NCI-H510A treated with DMSO at 0.1 percent for 48 hours (cell line): ENCODE measurements at places on chromosomes 16 and 17.

GRCh38 chr17:40265337-40265736 lies 22.3 kb upstream of the CDC6 start:
- no peak for DNase-seq

- DNase-seq = no peak
Observed at GRCh38 chr16:75080205-75081029, 36.2 kb downstream of the LDHD start.

GRCh38 chr17:75087558-75088453 lies at the start of gene SLC16A5:
SLC16A5 (plus strand) TSS chr17:75087954; CDS start chr17:75093637, 5,683 bp downstream.
- DNase-seq = peak; percentile 71

DNA sequence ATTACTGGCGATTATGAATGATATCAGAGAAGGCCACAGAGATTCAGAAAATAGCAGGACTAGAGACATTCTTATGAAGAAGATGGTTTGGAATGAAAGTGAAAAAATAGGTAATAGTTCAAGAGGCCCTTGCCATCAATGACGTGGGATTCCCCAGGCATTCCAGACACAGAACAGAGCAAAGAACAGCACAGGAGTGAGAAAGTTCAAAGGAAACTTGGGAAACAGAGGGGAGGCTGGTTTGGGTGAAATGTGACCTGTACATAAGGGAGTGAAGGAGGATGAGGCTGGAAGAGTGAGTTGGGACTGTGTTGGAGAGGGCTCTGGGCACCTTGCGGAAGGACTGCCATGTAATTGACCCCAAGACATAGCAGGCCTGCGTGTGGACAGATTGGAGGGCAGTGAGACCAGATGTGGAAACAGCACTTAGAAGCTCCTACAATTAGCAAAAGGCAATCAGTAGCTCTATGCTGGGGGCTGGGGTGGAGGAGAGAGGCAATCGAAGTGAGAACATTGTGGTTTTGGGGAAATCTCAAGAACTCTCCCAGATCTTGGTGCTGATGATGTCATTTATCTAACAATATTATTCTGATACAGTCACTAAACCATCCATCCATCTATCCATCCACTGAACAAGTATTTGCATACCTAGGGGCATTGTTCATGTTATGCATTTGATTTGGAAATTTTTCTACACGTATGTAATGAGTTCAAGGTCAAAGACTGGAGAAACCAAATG lies 365.3 kb upstream of the ZFHX3 start:
- no peak for DNase-seq

GRCh38 chr16:82874672-82875071 lies 247.9 kb downstream of the CDH13 start:
- no peak for DNase-seq

DNA sequence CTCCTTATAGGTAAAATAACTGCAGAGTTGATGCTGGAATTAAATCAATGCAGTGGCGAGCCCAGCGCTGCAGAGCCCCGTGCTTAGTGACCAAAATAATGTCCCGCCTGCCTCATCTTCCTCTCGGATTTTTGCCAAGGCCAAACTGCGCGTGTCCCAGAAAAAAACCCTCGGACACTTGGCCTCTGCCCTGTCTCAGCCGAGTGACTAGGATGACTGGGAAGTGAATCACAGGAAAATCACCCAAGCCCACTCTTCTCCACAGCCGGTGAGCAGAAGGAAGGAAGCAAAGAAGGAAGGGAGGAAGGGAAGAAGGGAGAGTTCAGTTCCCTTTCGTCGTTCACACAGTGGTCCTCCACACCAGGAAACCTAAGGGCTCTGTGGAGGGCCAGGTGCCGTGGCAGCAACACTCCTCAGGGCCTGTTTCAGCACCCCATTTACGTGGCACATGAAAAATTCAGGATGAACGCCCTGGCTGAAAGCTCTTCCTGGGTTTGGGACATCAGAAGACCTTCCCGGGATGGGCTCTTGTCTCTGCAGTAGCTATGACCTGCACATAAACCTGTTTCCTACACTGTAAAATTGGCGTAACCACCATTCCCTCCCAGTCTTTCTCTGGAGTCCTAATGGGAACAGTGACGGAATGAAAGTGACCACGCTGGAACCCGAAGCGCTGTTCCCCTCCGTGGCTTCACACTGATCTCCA lies 25.4 kb upstream of the HOXB13 start:
- DNase-seq = no peak

DNA sequence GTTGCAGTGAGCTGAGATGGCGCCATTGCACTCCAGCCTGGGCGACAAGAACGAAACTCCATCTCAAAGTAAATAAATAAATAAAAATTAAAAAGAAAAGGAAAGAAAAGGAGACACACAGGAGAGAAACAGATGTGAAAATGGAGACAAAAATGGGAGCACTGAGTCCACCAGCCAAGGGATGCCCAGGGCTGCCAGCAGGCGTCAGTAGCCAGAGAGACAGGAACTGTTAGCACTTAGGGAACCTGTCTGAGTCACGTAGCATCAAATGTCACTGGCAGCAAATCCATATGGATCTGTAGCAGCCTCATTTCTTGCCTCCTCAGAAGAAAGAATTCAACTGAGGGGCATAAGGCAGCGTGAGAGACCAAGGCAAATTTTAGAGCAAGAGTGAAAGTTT lies 79.7 kb downstream of the CYLD start:
- no peak for DNase-seq

GRCh38 chr16:64132190-64132589 lies 989.7 kb downstream of the CDH11 start:
- no peak for DNase-seq

GRCh38 chr17:49465331-49465903 lies 29.7 kb upstream of the NGFR start:
- no peak for DNase-seq

DNA sequence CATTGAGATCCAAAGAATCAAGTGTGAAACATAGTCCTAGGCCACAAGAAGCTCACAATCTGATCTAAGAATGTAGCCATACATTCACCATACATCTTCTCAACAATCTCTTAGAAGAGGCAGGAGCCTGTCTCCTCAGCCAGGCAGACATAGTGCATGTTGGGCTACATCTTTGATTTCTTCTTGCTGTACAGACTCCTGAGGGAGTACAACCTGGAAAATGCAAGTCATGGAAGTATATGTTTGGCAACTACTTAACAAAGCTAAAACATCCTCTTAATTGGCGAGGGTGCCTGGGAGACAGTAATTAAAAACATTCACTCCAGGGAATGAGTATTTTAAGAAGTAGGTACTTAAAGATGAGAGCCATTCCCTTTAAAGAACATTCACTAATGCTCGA lies 79.2 kb upstream of the NOG start:
- no peak for DNase-seq

DNA sequence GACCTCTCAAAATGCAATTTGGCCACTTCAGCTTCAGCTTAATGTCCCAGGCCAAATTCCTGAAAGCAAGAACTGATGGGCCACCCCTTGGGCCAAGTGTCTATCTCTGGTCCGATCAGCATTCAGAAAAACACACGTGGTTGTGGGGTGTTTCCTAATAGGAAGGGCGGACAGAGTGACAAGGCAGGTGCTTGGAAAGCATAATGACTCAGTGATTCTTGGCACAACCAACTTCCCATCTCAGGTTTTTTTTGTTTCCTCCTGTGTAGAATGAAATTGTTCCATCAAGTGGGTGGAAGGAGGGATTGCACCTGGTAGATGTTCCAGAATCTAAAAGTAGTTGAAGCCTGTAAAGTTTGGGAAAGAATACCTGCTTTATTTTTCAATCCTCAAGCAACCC lies 155.6 kb downstream of the HS3ST2 start:
- no peak for DNase-seq

DNA sequence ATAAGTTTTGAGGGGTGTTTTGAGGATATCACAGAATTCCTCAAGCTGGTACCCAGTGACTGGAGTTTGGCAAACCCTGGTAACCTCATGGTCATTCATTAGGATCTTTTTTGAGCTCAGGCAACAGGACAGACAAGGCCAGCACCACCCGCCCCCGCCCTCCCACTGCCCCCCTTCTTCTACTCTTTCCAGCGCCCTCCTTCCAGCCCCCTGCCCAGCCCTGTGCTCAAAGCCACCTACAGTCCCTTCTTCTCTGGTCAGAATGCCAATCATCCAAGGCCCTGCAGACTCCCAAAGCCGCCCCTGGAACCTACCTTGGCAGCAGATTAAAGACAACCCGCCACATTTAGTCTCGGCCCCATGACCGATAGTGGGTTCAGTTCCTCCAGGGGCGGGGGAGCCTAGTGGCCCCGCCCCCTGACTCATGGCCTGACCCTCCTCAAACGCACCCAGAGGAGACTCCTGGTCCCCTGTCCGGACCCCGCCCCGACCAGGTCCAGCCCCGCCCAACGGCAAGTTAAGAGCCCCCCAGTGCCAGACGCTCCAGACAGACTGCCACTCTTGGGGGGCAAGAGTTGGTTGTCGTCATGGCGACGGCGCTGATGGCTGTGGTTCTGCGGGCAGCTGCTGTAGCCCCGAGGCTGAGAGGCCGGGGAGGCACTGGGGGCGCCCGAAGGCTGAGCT lies at the start of gene NAGS:
Gene NAGS, plus strand, starts transcription at position 546 of the 684 bp plus-strand sequence. Its CDS starts 42 bp downstream, at position 588.
- DNase-seq = no peak

- no peak for DNase-seq
Observed at GRCh38 chr16:3954411-3954921, 74.0 kb upstream of the CREBBP start.

DNA sequence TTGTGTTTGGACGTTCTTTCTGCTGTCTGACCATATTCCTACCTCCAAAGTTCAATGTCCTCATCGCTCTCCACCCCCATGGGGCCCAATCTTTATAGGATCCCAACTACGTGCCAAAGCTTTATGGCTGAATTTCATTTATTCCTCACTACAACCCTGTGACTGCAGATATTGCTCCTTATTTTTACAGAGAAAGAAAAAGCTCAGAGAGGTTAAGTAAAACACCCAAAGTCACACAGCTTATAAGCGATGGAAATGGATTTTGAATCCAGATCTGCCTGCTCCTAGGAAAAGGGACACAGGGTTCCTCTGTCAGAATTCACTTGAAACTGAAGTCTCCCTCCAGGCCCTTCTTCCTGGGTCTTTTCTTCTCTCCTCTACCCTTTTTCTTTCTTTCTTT lies 9.3 kb downstream of the NGFR start:
- no peak for DNase-seq

- no peak for DNase-seq
Observed at GRCh38 chr17:2683912-2684311, 27.7 kb downstream of the CLUH start.

GRCh38 chr17:37475731-37476420 lies 13.8 kb upstream of the DUSP14 start:
- no peak for DNase-seq

- no peak for DNase-seq
Observed at GRCh38 chr17:1742371-1743087, at the start of gene SERPINF2. SERPINF2 (plus strand) TSS chr17:1742871; CDS start chr17:1744996, 2,125 bp downstream.

DNA sequence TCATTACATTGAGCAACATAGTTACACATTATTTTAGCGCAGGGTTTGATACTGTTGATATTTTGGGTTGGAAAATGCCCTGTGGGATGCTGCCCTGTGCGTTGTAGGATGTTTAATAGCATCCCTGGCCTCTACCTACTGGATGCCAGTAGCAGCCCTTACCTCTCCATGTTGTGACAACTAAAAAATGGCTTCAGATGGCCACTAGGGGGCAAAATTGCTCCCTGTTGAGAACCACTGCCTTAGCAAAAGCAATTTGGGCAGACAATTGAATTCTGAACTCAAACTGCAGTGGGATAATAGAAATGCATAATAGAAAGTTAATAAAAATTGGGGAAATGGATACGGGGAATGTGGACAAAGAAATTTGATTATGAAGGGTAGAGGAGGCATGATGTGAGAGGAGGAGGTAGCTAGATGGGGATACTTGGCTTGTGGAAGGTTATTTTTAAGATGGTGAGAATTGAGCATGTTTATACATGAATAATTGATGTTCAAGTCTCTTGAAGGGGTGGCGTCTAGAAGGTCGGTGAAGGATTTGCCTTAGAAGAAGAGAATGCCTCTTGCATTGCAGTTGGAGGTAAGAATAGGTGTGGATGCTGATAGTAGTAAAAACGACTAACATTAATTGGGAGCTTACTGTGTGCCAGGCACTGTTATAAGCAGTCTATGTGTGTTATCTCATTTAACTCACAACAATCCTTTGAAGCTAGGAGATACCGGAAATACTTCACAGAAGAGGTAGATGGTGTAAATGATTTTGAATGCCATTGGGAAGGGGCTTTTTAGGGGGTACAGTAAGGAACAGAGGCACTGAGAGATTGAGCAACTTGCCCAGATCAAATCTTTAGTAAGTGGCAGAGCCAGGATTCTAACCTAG lies 19.0 kb downstream of the HEATR9 start:
- peak; percentile 69 for DNase-seq

DNA sequence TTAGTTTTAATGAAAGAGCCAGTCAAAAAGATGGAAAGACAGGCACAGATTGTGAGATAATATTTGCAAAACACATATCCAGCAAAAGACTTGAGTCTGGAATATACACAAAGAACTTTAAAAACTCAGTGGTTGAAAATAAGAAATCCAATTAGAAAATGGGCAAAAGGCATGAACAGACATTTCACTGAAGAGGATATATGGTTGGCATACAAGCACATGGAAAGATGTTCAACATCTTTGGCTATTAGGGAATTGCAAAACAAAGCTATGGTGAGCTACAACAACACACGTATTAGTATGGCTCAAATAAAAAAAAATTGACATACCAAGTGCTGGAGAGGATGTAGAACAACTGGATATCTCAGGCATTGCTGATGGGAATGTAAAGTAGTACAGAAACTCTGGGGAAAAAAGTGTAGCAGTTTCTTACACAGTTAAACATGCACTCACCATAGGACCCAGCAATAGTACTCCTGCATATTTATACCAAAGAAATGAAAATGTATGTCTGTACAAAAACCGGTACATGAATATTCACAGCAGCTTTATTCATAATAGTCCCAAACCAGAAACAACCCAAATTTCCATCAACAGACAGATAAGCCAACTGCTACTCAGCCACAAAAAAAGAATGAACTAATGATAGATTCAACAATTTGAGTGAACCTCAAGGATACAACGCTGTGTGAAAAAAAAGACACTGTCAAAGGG lies 44.4 kb upstream of the MRTFB start:
- no peak for DNase-seq

GRCh38 chr16:17318238-17318637 lies 152.5 kb downstream of the XYLT1 start:
- no peak for DNase-seq

DNA sequence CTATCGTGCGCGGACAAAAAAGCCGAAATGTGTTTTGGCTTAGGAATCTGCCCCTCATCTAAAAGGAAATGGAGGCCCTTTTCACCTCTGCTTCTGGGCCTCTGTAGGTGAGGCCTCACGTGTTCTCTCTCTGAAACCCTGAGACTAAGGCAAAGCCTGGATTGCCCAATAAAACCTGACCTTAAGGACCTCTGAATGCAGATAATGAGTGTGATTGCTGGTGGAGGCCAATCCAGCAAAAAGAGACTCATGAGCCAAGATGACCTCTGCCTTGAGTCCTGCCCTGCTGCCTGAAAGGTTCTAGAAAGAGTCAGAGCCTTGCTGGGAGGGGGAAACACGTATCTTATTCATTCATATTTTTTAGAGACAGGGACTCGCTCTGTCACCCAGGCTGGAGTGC lies 44.5 kb upstream of the ABR start:
- no peak for DNase-seq
